ENCODE measurements at places on chromosomes 5 and 9. TPM values are rescaled to one million over a fixed set of nuclear protein-coding genes. Genes with fewer than 3 reads are reported as not detected.

DNA sequence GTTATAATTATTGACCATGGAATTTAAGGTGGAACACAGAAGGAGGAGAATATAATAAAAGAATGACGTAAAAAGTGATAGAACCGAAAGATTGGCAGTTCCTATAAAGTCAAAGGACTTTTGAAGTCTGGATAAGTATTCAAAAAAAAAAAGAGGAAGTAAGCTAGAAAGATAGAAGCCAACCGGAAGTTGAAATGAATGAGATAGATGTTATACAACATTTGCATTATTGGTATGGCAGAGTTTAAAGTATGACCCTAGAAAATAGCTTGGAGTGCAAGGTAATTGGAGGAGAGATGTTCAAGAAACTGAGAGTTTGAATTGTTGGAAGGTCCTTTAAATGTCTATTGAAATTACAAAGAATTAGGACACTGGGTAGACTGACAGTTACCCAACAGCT, 293.6 kb downstream of the FER start:
- no peak overlapping the region for H3K4me3 ChIP-seq
- DNase-seq, result no peak
- H3K4me1 ChIP-seq, result no peaks in the 10 kb centered on the region

GRCh38 chr5:54829676-54830535, 155.5 kb downstream of the ESM1 start:
- no peak overlapping the region for H3K27ac ChIP-seq
- DNase-seq, result no peak
- no peaks in the 10 kb centered on the region for H3K27me3 ChIP-seq
- H3K4me1 ChIP-seq, result peaks cover 12% of the 10 kb centered on the region
- no peak overlapping the region for H3K4me3 ChIP-seq
- no peaks in the 10 kb centered on the region for H3K36me3 ChIP-seq

DNA sequence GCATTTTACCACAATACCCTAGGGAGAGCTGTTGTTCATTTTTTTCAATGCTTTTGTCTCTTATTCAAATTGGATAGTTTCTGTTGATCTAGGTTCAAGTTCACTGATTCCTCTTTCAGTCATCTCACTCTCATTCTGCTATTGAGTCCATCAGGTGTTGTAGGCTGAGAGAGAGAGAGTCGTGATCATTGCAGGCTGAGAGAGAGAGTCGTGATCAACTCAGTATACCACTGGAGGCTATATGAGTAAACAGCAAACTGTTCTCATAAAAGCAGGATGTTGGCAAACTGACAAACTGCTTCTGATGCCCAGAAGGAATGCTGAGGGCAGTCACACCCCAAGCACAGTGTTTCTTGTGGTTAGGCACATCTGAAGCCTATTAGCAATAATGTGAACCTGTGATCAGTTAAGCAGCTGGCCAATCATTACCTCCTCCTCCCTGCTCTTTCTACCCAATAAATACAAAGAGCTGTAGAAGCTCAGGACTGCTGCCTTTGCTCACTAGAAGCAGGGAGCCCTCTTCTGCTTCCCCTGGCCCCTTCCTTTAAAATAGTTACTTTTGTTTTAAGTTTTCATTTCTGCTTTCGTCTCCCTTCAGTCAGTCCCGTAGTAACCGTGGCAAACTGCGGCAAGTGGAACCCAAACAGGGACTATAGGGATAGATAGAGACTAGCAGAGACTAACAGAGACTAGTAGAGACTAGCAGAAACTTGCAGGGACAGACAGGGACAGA, 476.1 kb upstream of the ACO1 start:
- no peak overlapping the region for H3K27ac ChIP-seq
- no peaks in the 10 kb centered on the region for H3K27me3 ChIP-seq
- H3K4me1 ChIP-seq, result no peaks in the 10 kb centered on the region
- no peaks in the 10 kb centered on the region for H3K36me3 ChIP-seq
- DNase-seq, result no peak

DNA sequence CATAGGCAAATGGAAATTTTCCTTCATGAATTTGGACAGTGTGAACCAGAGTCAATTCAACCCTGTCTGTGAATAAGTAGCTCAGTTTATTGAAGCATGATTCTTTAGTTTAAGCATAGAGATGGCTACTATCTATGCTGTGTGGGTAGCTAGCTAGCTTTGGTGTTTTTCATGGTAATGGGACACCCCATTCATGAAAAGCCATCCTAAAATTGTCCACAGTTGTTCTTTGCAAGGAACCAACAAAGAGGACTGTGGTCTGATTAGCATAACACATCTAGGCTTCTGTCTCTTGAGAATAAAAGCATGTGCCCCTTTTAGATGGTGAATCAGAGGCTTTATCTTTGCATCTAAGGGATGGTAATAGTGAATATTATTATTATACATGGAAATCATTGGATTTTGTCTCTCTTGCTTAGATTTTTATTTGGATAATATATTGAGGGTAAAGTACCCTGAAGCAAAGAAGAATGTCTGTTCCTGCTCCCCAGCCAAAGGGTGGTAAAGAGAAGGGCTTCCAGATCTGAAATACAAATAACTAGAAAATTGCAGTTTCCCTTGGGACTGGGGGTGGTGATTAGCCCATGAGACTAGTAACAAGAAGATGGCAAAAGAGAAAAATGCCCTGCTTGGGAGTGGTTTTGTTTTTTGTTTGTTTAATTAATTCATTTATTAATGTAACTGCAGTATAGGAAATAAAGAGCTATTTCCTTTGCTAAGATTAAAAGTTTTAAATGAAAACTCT, 624.2 kb upstream of the ZNF608 start:
- H3K4me1 ChIP-seq, result no peaks in the 10 kb centered on the region
- H3K36me3 ChIP-seq, result no peaks in the 10 kb centered on the region
- no peak overlapping the region for H3K27ac ChIP-seq
- H3K4me3 ChIP-seq, result no peak overlapping the region

IRX2 gene
- total RNA-seq, result 131 TPM

BTNL8 gene
- 10.0 TPM for total RNA-seq

SLCO6A1 gene
- not detected for total RNA-seq

All from upper lobe of left lung (tissue), 6 donors.